ENCODE measurements at places on chromosomes 16 and 17. TPM values are rescaled to one million over a fixed set of nuclear protein-coding genes. Genes with fewer than 3 reads are reported as not detected.

Gene PLA2G10
- not detected for total RNA-seq

Gene CDRT15L2
- total RNA-seq = not detected

DNA sequence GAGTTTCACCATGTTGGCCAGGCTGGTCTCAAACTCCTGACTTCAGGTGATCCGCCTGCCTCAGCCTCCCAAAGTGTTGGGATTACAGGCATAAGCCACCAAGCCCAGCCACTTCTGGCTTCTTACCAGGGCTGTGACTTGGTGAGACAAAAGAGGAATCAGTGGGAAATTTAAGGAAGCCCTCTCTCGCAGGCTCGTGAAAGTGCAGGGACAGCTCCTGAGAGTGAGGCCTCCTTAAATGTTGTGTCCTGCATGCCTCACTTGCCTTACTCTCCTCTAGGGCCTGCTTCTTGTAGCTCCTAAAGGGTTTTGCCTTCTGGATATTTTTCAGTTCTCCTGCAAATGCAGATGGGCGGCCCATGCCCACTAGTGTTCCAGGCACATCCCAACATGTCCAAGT is 5.2 kb downstream of the AHSP start:
- no peak for DNase-seq

DNA sequence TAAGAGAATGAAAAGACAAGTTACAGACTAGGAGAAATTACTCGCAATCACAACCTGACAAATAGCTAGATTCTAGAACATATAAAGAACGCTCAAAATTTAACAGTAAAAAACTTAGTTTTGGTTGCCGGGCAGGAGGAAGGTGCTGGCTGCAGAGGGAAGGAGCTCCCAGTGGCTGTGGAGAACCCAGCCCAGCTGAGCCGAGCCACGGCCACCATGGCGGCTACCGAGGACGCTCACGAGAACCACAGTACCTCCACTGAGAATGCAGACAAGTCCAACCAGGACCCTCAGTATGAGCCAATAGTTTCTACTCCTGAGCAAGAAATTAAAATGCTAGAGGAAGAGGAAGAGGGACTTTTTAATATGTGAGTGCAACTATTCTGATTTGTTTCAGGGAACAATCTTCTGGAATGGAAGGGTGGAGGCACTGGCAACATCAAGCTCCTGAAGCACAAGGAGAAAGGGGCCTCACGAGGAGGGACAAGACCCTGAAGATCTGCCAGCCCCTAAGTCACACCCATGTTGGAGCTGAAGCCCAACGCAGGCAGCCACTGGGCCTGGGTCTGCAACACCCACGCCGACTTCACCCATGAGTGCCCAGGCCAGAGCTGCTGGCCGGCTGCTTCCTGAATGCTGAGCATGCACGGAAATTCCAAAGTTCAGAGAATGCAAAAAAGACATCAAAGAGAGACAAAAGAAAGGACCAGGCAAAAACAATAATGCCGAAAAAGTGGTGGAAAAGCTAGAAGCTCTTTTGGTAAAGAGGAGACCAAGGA is 55.0 kb downstream of the DNAH17 start:
- DNase-seq = no peak

Gene CACNG1
- total RNA-seq = not detected

- peak; percentile 74 for DNase-seq
Measured at GRCh38 chr17:76072148-76072858, at the start of gene SRP68. Gene SRP68 (minus strand): TSS chr17:76072517. CDS start chr17:76072491, 26 bp downstream.

DNA sequence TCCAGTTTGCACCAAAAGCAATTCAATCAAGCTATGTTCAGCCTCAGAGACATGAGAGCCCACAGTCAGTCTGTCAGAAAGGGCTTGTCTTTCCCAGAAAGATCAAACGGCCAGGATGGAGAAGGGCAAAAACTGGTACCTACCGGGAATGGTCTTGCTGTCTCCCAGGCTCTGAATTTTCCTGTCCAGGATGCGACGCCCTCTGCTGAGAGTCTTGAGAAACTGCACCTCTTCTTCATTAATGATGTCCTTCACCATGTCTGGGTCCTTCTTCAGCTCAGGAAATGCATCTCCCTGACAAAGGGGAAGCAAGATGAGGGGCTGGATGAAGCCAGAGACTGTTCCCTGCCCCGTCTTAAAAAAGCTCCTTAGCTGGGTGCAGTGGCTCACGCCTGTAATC is 15.8 kb upstream of the EXOSC6 start:
- DNase-seq = no peak

Gene MAPT
- total RNA-seq = 0.86 TPM

GRCh38 chr16:19375561-19376158 is 42.0 kb upstream of the TMC5 start:
- no peak for DNase-seq
